Right ventricle myocardium inferior (tissue), 1 donor: ENCODE measurements at places on chromosomes 7 and 10. TPM values are rescaled to one million over a fixed set of nuclear protein-coding genes. Genes with fewer than 3 reads are reported as not detected.

- DNase-seq, result no peak
Observed at GRCh38 chr7:14698239-14698638, 204.3 kb downstream of the DGKB start.

- no peak for DNase-seq
Observed at GRCh38 chr10:14601872-14602725, 172.6 kb downstream of the FAM107B start.

The ASCC1 gene
- 35.4 TPM for total RNA-seq

The PLEKHS1 gene
- total RNA-seq, result not detected

DNA sequence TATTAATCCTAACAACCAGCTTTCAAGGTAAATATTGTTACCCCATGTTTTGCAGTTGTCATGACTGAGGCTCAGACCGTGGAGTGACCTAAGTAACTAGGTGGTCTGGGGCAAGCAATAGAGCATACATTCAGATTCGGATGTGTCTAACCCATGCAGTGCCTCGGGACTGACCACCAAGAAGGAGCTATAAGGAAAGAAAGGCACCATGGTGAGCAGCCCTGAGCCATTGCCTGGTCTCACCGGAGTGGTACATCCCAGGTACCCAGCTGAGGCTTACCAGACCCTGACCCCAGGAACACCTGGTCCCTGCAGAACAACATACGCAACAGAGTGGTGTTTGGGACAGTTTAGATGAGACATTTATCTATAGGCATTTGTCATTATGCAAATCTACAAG lies 175.5 kb upstream of the ZMIZ1 start:
- no peak for DNase-seq
